Neural progenitor cell (in vitro differentiated cells): ENCODE measurements at places on chromosomes 1 and 21. TPM values are rescaled to one million over a fixed set of nuclear protein-coding genes. Genes with fewer than 3 reads are reported as not detected.

Gene TRIM33
- total RNA-seq, result 64.8 and 75.4 TPM in 2 replicates

Gene PLA2G2E
- total RNA-seq, result not detected in 2 replicates

- no peak for DNase-seq
- no peak overlapping the region for H3K4me3 ChIP-seq
- no peaks in the 10 kb centered on the region for H3K27me3 ChIP-seq
- no peaks in the 10 kb centered on the region for H3K36me3 ChIP-seq
Measured at GRCh38 chr1:248847956-248848561, 10.0 kb downstream of the ZNF672 start.

DNA sequence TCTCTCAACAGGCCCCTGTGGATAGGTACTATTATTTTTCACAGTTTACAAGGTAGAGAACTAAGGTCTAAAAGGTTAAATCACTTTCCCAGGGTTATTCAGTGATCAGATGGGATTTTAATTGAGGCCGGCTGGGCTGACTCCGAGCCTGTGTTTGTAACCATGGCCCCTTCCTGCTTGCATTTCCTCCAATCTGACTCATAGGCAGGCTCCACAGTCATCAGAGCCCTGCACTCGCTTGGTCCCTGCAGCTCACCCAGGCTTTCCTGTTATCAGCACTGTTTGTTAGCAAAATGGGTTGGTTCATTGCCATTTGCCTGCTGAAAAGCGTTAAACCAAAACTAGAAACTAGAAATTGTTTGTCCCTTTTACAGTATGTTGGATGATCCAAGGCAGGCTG lies 41.4 kb upstream of the LMX1A start:
- DNase-seq, result no peak
- no peak overlapping the region for H3K27ac ChIP-seq
- H3K4me1 ChIP-seq, result peaks cover 4% of the 10 kb centered on the region
- H3K27me3 ChIP-seq, result no peaks in the 10 kb centered on the region

DNA sequence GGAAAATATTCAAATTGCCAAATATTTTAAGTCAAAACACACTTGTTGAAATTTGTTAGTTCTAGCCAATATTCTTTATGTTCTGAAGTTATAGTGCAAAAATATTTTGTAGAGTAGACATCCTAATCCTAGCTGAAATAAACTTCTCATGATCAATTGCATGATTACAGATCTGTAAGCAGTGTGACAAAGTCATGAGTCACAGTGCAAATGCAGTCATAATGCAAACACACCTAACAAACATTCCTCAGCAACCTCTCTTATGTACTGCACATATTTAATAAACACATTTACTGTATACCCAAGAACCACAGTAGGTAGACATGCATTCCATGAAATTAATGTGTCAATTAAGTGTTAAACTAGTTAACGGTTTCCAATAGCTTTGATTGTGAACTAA lies 1857.4 kb downstream of the NCAM2 start:
- H3K27ac ChIP-seq, result no peak overlapping the region
- no peaks in the 10 kb centered on the region for H3K36me3 ChIP-seq
- H3K4me3 ChIP-seq, result no peak overlapping the region

DNA sequence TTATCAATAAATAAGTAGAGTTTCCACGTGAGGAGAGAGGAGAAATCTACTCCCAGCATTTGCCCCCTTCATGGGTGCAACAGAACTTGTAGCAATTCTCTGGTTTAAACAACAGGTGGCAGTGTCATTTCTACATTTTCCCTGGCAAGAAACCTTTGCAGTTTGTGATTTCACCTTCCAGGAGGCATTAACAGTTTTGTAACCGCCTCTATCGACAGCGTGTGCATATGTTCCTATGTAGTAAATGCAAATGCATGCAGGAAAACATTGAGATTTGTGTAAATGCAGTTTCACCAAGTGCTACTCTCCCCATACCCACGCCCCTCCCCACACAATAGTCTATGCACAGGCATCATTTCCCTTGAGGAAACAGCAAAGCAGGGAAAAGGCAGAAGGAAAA lies 494.7 kb downstream of the SMYD3 start:
- no peaks in the 10 kb centered on the region for H3K4me1 ChIP-seq
- H3K27ac ChIP-seq, result no peak overlapping the region
- no peaks in the 10 kb centered on the region for H3K27me3 ChIP-seq
- peak; percentile 54 for DNase-seq
- H3K4me3 ChIP-seq, result no peak overlapping the region
